Activated naive CD4-positive, alpha-beta T cell (primary cell): ENCODE measurements at places on chromosomes 1 and 21.

DNA sequence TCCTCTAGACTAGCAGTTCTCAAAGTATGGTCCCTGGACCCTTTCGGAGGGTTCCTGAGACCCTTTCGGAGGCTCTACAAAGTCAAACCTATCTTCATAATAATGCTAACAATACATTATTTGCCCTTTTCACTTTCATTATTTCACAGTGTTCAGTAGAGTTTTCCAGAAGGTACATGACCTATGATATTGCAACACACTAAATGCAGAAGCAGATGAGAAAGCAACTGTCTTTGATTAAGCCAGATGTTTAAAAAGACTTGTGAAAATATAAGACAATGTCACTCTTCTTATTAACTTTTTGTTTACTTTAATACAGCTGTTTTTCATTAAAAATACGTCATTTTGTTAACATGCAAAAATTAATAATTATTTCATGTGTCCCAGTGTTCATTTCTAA, 5.8 kb downstream of the KCNJ10 start:
- no peak for DNase-seq

GRCh38 chr1:86137436-86137835, 19.1 kb downstream of the COL24A1 start:
- no peak for DNase-seq

DNA sequence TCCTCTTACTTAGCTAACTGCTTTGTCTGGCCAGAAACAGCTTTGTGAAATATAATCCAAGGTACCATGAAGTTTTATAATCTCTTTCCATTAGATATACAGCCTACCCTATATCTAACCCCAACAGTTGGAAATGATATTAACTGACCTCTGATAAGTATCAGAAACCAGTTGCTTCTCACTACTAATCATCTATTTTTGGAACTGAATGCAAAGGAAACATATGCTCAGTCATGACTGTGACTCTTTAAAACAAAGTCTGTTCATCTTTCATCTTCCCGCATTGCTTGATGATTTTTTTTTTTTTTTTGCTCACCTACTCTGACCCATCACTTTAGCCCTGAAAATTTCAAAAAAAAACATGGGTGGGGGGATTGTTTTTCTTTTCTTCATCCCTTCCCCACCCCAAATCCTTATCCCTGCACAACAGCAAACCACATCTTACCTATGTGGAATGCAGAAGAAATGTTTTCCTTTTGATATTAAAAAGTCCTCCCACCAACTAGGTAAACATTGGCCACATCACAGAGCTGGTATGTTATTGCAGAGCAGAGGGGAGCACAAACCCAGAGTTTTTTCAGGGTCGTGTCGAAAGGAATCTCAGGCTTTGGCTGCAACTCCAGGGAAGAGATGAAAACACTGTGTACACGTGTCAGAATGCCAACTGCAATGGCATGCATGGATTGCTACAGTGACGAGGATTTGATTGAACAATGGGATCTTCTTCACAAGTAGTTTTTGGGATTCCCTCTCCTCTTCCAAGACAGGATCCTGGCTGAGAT, 137.3 kb downstream of the SLC30A10 start:
- DNase-seq = no peak

GRCh38 chr1:245188403-245188802, 33.6 kb downstream of the KIF26B start:
- DNase-seq = no peak

DNA sequence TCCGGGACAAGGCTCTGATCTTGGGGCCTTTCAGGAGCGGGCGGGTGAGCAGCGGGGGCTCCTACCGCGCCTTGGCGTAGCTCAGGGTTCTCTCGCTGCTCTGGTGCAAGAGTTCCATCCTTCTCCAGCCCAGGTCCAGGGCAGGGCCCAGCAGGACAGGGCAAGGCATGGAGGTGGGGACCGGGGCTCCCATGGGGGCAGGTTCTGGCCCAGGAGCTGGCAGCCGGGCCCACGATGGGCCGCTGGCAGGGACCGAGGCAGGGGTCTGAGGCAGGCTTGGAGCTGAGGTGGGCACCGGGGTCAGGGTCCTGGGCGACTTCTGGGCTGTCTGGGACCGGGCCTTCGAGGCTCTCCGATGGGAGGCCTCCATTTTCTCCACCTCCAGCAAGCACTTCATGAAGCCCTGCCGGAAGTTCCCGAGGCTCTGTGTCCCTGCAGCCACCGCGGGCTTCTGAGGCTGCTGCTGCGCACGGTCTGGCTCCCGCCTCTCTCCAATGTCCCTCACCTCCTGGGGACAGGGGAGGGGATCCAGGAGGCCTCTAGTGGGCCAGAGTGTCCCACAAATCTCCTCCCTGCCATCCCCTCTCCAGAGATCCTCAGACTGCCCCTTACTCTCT, 27.6 kb downstream of the SPATA21 start:
- no peak for DNase-seq

DNA sequence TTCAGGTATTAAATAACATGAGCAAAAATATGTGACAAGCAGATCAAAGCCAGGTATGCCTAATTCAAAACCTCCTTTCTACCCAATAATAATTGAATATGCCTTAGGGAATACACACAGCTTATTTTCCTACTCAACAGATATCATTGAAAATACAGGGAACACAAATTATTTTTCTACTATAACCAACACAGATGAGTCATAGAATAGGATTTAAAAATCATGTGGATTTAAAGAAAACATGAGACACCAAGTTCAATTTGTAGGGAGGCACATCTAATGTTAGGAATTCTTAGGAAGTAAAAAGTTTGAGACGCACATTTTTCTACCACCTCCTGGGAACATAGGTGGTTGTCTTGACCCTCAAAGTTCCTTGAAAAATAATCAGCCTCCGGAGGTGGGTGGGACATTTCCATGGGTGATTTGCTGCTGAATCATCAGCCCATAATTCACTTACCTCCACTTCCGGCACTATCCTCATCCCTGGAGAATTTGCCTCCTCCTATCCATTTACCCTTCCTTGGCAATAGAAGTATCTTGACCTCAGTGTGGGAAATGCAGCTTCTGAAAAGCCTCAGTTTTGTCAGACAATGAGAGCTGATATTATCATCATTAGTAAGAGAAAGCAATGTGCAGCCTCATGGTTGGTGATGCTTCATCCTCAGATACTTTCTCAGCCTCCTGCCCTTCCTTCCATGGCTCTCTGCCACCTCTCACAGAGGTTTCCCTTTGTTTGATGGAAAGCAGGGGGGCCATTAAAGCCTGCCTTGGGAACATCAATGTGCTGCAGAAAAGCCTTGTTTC, 33.5 kb upstream of the RGS4 start:
- no peak for DNase-seq

GRCh38 chr21:35905963-35906345, 154.4 kb downstream of the SETD4 start:
- DNase-seq = no peak

DNA sequence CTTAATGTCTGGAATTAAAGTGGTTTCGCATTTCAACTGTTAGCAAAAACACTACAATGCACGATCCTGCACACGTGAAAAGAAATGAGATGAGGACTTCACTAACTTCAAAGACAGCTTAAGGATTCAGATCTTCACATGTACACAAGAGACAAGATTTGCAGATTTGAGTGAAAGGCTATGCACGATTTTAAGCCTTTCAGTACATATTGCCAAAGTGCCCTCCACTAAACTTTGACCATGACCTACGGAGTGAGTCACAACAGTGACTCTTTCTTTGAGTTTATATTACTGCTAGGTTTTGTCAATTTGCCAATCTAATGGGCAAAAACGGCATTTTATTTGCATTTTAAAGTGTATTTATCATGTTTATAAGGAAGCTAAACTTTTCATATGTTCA, 41.2 kb upstream of the CR1L start:
- DNase-seq = no peak

GRCh38 chr1:226033991-226034390, 28.5 kb upstream of the H3-3A start:
- no peak for DNase-seq

- DNase-seq = no peak
Measured at GRCh38 chr21:35257413-35257812, 208.3 kb upstream of the RUNX1 start.

- no peak for DNase-seq
Measured at GRCh38 chr1:57517587-57518374, 93.9 kb upstream of the DAB1 start.

DNA sequence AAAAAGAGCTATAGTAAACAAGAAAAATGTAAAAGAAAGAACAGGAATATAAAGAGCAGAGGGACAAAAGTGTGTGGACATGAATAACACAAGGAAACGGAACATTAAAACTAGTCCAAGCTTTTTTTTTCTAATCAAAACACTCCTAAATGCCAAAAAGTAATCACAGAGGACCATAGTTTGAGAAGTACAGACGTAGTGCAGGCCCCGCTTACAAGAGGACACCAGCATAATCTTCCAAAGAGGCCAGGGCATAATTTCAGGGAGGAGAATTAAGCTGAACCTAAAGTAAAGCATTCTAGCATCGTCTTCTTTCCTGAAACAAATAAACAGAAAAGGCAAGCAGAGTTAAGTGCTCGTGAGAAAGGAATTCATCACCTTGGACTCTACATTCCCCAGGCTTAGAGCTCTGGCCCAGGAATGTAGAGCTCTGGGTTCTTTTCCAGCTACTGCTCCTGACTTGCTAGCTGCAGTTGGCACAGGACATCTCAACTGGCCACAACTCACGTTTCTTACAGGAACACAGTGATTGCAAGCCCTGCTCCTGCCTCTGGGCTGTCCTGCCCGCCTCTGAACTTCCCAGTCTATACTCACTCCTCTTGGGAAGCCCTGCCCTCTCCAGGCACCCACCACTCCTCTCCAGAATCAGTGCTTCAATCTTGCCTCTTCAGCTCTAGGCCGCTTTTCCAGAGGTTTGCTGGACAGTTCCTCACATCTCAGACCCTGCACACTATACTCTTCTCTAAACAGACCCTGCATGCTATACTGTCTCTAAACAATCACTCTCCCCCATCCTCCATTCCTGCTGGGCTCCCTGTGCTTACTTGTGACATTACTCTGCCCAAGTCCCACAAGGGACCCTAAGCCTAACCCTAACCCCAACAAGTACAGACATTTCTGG, 9.8 kb downstream of the RGS8 start:
- no peak for DNase-seq

GRCh38 chr21:26351661-26352060, 181.1 kb upstream of the APP start:
- no peak for DNase-seq

GRCh38 chr1:55586771-55587170, 371.6 kb upstream of the USP24 start:
- DNase-seq = no peak

- no peak for DNase-seq
Measured at GRCh38 chr1:116376729-116377086, 3.7 kb downstream of the ATP1A1 start.

- DNase-seq = no peak
Measured at GRCh38 chr21:33232291-33233034, 2.7 kb downstream of the IFNAR2 start.

- no peak for DNase-seq
Measured at GRCh38 chr1:166939741-166940375, 35.5 kb downstream of the ILDR2 start.

- DNase-seq = no peak
Measured at GRCh38 chr1:218294546-218294945, 9.5 kb downstream of the RRP15 start.

GRCh38 chr1:20187103-20187812, 940 bp upstream of the PLA2G2C start:
- no peak for DNase-seq

DNA sequence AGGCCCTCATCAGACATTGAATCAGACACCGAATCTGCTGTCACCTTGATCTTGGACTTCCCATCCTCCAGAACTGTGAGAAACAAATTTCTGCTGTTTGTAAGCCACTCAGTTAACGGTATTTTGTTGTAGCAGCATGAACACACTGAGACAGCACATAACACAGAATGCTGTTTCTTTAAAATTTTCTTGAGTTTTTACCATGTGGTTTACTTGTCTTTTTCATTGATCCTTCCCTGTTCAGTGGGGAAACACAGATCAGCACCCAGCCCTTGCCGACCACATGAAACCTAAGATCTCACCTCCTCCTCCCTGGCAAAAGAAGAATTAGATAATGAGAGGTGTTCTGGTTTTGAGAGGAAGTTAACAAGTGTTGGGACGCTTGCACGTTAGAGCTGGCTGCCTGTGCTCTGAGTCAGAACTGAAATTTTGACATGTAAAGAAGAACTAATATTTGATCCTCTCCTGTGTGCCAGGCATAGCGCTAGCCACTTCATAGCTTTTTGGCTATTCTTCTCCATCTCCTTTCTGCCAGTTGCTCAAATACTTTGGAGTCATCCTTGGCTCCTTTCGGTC, 179.6 kb downstream of the DHRS3 start:
- DNase-seq = no peak

DNA sequence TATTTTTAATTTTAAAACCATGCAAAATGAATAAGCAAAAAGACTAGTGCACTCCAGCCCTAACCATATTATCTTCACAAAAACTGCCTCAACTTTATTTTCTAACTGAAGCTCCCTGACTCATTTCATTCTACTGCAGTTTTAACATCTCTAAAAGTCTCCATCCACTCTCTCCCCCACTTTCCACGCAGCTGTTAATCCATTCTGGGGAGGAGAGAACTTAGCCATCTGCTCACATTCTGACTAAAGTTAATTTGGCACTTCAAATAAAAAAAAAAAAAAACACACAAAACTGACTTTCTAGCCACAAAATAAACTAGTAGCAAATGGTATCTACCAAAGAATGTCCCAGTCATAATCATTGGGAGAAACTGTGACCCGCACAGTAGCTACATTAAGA, 5.4 kb upstream of the MYBPHL start:
- no peak for DNase-seq

- no peak for DNase-seq
Measured at GRCh38 chr1:173016419-173016818, 34.3 kb downstream of the TNFSF18 start.

DNA sequence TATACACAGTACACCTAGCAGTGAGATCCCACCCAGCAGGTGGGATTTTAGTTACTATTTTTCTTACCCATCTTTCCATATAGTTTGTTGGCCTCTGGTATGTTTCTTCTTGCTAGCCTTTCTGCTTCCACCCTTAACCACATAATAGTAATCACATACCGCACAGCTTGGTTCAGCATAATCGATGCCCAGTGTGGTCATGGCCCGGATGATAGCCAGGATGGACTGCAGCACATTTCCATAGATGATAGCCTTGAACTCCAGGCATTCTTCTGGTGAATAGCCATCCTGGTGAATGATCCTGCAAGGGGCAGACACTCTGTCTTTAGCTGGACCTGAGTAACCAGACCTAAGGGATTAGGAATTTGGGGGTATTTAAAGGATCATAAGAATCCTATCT, 9.5 kb downstream of the GNAT2 start:
- DNase-seq = no peak

- DNase-seq = no peak
Measured at GRCh38 chr1:91130256-91130985, 108.6 kb upstream of the ZNF644 start.

DNA sequence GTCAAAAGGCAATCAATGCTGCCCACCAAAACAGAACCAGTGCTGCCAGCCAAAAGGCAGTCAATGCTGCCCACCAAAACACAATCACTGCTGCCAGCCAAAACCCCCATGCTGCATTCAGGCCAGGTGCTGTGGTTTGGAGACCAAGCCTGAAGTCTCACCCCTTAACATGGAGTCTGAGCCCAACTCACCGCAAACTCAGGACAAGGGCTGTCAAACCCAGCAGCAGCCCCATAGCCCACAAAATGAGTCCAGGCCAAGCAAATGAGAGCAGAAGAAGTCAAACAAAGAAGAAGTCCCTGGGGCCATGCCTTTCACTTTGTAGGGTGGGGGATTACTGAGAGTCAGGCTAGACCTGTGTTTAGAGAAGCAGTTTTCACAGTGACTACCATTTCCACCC, 6.4 kb downstream of the SMCP start:
- DNase-seq = no peak

GRCh38 chr1:167794043-167794442, 72.3 kb downstream of the MPZL1 start:
- DNase-seq = no peak
